ENCODE measurements at places on chromosomes 2 and 18.

DNA sequence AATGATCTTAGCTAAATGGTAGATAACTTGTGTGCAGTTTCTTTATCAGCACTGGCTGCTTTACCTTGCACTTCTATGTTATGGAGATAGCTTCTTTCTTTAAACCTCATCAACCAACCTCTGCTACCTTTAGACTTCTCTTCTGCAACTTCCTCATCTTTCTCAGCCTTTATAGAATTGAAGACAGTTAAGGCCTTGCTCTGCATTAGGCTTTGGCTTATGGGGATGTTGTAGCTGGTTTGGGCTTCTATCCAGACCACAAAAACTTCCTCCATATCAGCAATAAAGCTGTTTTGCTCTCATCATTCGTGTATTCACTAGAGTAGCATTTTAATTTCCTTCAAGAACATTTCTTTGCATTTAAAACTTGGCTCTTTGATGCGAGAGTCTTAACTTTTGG, 123.7 kb downstream of the PIK3C3 start:
- no peak for DNase-seq

DNA sequence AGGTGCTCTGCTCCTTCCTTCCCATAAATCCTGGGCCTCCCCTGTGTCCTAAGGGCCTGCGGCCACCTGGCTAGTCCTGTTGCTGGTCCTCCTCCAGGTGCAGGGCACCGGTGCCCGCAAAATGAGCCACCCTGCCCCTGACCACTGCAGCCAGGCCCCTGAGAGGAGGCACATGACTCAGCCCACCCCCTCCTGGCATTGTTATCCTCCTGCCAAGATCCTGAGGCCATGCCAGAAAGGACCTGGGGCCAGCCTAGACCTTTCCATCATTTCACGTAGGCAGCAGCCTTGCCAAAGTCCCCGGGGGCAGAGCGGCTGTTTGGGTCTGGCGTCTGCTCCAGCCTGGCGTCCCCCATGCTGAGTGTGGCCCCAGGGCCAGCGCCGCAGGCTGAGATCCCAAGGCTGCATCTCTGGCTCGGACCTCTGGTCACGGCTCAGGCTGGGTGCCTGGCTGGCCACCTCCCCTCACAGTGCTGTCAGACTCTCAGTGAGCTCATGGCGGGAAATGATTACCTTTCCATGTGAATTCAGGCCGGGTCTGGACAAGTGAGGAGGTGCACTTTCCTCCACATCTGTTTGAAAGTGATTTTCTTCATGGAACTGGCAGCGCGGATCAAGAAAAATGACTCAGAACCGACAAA, 81.0 kb downstream of the NDUFA10 start:
- DNase-seq: no peak

- no peak for DNase-seq
Observed at GRCh38 chr2:217691516-217691915, 311.3 kb downstream of the TNS1 start.

GRCh38 chr18:46322411-46322891, 218.3 kb downstream of the HAUS1 start:
- no peak for DNase-seq

GRCh38 chr2:200095436-200095835, 140.1 kb downstream of the MAIP1 start:
- no peak for DNase-seq

- DNase-seq: no peak
Observed at GRCh38 chr2:42246562-42246961, 77.4 kb downstream of the EML4 start.

- no peak for DNase-seq
Observed at GRCh38 chr2:138496096-138496651, 5.4 kb upstream of the SPOPL start.

GRCh38 chr2:160109939-160110673, 47.7 kb upstream of the PLA2R1 start:
- DNase-seq: peak; percentile 28

GRCh38 chr2:172095905-172096625, 6.6 kb downstream of the DLX2 start:
- DNase-seq: no peak

DNA sequence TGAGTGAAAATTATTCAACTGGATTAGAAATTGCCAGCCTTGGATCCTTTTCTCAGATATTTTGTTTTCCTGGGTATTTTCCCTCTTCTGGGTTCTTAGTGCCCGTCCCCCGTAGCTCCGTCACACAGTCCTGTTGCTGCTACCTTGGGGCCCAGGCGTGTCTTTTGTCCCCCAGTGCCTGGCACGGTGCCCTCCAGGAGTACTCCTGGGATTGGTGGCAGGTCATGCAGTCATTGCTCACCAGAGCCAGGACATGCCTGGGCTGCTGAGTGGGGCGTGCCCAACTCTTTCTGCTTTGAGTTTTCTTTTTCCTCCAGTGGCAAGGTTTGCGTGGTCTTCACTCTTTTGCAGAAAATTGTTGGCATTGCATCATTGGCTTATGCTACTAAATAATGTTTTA, 275.2 kb downstream of the AGAP1 start:
- DNase-seq: no peak

DNA sequence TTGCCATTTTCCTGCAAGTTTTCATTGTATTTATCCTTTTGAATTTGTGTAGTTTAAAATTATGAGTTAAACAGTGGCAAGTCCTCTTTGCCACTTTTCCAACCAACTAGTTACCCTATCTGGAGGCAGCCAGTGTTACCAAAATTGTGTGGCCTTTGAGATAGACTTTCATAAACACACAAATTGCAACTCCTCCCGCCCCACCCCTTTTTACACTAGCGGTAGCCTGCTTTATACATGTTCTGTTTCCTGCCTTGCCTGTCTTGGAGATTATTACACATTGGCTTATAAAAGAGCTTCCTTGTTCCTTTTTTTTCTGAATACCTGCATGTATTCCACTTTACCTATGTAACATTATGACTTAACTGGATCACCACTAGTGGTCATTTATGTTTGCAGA, 56.5 kb downstream of the RPIA start:
- DNase-seq: no peak

DNA sequence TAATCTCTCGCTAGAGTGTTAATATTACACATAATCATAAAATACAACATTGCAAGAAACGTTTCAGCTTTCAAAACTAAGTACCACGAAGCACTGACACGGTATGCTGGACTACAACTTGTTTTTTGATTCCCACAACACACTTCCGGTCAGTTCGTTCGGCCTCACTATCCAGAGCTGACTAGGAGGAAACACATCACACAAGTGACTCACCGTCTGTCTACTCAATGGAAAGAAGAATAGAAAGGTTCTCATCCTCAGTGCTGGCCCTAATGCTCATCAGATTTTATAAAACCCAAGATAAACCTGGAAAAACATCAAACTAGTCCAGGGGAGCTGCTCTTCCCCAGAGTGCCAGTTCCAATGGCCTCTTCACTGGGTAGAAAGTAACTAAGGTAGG, 42.9 kb downstream of the ZNF385B start:
- DNase-seq: no peak

DNA sequence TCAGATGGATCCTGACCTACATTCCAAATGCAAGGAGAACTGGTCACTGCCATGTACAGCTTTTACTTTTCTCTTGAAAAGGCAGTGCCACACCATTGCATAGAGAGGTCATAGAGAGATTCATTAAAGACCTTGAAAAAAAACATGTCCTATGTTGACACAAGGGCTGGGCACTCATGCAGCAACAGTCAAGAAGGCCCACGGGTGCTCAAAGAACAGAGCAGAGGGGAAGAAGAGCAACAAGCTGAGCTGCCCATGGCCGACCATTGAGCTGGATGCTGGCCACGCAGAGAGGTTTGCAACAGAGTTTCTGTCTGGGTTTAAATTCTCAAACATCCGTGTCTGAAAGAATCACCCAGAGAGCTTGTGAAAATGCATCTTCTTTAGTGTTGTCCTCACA, 99.1 kb downstream of the ADD2 start:
- no peak for DNase-seq

GRCh38 chr2:34660741-34661140, 1061.6 kb upstream of the FAM98A start:
- no peak for DNase-seq

DNA sequence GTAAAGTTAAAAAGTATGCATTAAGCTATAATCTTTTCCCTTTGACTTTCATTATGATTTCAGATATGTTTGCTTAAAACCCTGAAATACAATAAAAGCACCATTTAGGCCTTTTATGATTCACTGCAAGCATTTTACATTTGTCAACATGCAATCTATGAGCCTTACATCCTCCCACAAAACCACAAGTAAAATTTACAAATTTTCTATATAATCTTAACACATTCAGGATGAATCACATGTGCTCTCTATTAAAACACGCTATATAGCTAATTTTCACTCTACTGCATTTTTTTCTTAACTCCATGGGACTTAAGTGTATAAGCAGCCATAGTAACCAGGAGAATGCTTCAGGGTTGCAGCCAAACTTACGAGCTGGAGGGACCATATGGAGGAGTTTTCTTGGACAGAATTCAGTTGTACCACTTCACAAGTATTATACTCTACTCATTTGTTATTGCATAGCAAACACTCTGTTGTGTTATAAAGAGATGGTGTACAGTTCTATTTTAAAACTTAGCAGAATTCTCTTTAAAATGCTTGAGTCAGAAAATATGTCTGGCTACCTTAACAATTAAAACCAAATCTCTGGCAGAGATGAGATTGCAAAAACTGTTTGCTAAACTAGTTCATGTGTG, 293.2 kb downstream of the ALK start:
- DNase-seq: no peak

DNA sequence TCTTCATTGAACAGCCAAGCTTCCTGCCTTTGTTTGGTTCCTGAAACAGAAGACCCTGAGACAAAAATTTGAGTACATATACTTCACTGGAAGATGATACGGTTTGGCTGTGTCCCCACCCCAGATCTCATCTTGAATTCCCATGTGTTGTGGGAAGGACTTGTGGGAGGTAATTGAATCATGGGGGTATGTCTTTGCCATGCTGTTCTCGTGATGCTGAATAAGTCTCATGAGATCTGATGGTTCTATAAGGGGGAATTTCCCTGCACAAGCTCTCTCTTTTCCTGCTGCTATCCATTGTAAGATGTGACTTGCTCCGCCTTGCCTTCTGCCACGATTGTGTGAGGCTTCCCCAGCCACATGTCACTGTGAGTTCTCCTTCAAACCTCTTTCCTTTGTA, 76.5 kb downstream of the BABAM2 start:
- DNase-seq: no peak

DNA sequence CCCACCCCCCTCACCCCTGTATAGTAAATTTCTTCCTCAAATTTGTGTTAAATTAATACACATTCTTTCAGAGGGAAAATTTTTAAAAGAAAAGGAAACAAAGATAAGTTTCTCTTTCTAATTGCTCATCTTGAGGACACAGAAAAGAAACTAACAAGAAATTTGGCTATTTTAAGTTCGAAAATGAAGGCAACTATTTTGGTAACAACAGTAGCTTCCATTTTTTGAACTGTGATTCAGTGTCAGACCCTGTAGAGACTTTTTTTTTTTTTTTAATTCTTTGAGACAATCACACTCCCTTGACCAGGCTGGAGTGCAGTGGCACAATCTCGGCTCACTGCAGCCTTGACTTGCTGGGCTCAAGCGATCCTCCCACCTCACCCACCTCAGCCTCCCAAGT, 194.9 kb downstream of the SS18 start:
- DNase-seq: no peak

DNA sequence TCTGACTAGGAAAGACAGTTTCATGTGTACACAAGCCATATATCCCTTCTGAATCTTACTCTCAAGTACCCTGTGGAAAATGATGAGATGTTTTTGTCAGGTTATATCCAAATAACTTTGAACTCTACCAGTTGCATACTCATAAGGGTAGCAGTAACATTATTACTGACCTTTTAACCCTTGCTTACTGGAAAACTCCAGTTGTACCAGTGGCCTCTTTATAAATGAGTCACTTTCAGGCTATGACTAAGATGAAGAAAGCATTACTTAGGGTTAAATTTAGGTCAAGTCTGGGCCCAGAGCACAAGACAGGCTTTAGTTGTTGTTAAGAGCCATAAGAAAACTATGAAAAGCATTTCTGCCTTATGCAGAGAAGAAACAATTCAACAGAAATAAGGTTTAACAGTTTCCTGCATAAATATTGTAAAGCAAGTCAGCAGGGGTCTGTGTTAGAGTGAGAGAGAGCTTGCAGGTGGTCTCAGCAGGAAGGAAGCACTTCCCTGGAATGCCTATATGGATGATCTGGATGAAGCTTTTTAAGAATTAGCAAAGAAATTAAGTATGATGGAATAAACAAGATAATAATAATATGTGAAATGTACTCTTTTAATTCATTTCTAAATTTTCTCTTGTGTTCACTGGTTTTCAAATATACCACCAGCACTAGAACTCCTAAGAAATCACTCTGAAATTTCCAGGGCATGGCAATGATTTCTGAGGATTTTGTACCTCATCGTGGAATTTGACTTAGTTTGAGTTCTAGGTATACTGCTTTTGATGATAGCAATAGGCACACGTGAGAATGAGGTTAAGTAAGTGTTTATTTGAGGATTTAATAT, 126.6 kb downstream of the UBE2E3 start:
- DNase-seq: no peak

GRCh38 chr2:105364436-105365139, 27.2 kb downstream of the C2orf49 start:
- no peak for DNase-seq

Measured in activated T-cell treated with anti-CD3 and anti-CD28 coated beads, Interleukin-2, amount 50 U/mL, for 4 hours (primary cell).